ENCODE measurements at places on chromosomes 6 and 20. TPM values are rescaled to one million over a fixed set of nuclear protein-coding genes. Genes with fewer than 3 reads are reported as not detected.

Gene ABHD16A
- 48.2 TPM for total RNA-seq

Gene PRRT1
- total RNA-seq = 0.78 TPM

Gene ALDH8A1
- 1.4 TPM for total RNA-seq

Gene PPP1R16B
- 12.9 TPM for total RNA-seq

Gene DEFB132
- not detected for total RNA-seq

Gene RBBP8NL
- not detected for total RNA-seq

Gene RHAG
- total RNA-seq = not detected

Gene HLA-DPA1
- 1.4 TPM for total RNA-seq

Gene CENPW
- total RNA-seq = 7.5 TPM
